Stimulated activated CD8-positive, alpha-beta memory T cell treated with anti-CD3 and anti-CD28 coated beads, Interleukin-12 subunit alpha, Interleukin-12 subunit beta, amount 100 ng/mL, for 1 hour (primary cell): ENCODE measurements at places on chromosomes 3 and 15.

DNA sequence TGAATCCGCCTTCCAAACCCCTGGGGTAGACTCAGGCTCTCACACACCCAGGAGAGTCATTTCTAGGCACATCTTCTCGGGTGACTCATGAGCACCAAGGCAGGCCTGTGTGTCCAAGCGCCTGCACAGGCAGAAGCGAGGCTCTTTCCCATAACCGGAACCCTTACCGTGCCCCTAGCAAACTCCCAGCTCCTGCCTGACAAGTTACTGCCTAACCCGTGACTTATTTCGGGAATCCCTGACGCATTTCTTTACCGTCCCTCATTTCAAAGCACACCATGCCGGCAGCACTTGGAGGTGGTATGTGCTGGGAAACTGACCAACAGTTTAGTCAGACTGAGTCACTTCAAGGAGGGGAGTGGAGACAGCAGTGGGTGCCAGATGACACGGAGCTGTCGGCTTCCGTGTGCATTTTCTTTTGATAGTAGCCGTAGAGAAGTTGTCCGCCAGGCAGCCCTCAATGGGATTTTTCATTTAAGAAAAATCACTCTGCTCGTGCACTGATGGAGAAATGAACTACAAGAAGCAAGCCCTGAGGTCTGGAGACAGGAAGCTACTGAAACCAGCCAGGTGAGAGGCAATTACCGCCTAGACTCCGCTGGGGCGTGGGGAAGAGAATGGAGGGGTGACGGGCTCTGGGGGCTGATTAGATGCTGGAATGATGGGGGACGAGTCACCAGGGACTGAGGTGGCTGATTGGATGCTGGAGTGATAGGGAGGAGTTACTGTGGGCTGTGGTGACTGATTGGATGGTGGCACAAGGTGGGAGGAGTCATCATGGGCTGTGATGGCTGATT is 17.3 kb upstream of the HRH1 start:
- DNase-seq: no peak

DNA sequence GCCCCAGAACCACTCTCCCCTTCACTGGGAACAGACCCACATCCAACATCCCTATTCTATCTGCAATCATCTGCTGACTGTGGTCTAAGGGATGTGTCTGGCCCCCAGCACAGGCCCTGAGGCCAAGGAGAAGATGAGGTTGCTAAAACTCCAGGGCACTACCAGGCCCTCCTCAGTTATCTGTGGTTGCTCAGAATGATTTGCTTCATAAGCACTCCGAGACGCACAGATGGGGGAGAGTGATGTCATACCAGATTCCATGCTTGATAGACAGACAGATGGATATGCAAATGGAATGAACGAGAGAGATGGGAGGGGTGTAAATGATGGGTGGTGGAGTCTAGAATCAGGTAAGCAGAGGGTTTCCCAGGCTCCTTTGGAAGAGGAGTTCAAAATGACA is 57.8 kb downstream of the CEMIP start:
- no peak for DNase-seq

DNA sequence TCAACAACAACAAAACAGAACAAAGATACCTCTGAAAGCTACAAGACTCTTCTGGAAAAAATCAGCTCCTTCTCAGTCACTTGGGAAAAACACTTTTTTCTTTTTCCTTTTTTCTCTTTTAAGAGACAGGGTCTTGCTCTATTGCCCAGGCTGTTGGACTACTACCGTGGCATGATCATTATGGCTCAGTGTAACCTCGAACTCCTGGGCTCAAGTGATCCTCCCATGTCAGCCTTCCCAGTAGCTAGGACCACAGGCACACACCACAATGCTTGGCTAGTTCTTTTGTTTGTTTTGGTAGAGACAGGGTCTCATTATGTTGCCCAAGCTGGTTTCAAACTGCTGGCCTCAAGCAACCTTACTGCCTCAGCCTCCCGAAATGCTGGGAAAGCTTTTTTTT is 12.8 kb downstream of the MYO9A start:
- no peak for DNase-seq

DNA sequence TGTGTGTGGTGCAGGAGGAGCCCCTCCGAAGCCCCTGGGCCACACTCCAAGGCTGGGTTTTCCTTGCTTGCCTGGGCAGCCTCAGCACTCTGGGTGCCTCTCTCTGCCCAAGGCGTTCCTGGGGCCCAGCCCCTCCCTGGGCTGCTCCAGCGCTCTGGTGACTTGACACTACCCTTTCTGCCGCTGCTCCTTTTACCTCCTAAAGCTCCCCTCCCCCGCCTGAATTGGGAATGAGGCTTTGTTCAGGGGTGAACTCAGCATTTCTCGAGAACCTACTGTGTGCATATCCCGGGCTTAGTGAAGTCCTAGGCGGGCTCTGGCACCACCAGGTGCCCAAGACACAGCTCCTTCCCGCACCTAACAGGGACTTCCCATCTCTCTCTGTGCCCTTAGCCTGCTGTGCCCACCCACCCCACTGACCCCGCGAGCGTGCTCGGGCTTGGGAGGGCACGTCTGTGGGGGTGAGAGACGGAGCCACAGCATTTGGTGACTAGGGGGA is 1.2 kb upstream of the BAHD1 start:
- no peak for DNase-seq

DNA sequence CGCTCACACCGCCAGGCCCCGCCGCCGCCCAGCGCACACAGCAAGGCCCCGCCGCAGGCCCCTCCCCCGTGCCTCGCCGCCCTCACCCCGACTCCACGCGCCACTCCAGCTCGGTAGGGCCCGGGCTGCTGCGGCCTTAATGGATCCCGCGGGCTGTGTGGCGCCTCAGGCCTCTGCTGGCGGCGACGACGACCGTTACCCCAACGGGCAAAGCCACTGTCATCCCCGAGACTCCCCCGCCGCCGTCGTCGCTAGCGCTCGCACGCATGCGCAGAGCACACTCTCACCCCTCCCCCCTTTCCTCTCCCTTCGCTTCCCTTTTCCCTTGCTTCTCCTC is at the start of gene MSL2:
TSS of gene MSL2 (minus strand) at position 272 of the 337 bp plus-strand sequence. CDS start 1,222 bp downstream, outside the sequence.
- no peak for DNase-seq
